ENCODE measurements at places on chromosomes 1 and 21.

DNA sequence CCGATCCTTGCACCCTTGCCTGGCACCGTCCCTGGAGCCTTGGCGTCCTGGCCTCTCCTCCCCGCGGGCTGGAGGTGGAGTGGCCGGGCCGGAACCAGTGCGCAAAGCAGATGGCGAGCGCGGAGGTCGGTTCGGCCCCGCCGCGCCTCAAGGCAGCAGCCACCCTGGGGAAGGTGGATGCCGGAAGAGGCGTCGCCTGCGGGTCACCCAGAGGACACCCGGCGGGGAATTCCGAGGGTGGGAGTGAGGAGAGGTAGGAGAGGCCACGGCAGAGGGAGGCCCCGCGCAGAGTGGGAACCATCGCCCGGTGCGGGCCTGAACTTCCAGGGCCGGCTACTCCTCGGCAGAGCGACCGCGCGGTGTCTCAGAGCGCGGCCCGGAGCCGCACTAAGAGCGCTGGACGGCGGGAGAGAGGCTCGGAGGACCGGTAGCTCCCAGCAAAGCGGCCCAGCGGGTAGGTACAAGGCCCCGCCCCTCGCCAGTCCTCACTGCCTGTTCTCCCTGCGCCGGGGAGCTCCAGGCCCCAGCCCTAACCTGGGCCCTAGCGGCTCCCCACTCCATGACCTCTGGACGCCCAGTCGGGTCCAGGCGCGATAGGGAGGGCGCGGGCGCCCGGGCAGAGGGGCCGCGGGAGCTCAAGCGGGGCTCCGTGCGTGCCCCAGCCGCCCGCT lies at the start of gene RNF207:
Gene RNF207 (plus strand): TSS at position 271 of the 671 bp plus-strand sequence. CDS start 417 bp downstream, outside the sequence.
- DNase-seq: no peak

DNA sequence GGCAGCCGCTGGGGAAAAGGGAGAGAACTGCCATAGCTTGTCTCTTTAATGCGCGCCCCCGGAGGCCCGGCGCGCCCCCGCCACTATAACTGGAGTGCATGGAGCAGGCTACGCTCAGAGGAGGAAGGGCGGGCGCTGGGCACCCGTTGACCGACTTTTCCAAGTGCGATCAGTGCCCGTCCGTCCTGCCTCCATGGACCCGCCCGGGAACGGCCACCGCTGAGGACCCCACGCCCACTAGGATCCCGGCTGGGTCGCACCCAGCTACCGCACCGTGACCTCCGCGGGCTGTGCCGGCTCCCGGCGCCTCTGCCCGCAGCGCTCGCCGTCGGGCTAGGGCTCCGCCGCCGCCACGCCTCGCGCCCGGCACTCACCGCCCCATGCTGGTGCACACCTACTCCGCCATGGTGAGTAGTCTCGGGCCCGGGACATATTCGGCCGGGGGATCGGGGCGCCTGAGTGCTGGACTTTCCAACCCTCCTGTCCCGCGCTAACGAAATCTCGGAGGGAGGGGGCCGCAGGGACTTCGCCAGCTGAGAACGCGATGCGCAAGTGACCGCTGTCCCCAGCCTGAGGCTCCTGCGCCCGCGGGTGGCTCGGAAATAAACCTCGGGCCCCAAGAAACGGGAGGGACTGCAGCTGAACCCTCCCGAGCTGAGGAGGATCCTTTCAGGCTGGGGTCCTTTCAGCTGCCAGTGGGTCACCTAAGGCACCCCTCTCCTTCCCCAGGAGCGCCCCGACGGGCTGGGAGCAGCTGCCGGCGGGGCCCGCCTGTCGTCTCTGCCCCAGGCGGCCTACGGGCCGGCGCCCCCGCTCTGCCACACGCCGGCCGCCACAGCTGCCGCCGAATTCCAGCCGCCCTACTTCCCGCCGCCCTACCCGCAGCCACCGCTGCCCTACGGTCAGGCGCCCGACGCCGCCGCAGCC lies at the start of gene TFAP2E:
Gene TFAP2E (plus strand): TSS at position 117 of the 927 bp plus-strand sequence. CDS start 264 bp downstream, at position 381.
- DNase-seq: no peak

DNA sequence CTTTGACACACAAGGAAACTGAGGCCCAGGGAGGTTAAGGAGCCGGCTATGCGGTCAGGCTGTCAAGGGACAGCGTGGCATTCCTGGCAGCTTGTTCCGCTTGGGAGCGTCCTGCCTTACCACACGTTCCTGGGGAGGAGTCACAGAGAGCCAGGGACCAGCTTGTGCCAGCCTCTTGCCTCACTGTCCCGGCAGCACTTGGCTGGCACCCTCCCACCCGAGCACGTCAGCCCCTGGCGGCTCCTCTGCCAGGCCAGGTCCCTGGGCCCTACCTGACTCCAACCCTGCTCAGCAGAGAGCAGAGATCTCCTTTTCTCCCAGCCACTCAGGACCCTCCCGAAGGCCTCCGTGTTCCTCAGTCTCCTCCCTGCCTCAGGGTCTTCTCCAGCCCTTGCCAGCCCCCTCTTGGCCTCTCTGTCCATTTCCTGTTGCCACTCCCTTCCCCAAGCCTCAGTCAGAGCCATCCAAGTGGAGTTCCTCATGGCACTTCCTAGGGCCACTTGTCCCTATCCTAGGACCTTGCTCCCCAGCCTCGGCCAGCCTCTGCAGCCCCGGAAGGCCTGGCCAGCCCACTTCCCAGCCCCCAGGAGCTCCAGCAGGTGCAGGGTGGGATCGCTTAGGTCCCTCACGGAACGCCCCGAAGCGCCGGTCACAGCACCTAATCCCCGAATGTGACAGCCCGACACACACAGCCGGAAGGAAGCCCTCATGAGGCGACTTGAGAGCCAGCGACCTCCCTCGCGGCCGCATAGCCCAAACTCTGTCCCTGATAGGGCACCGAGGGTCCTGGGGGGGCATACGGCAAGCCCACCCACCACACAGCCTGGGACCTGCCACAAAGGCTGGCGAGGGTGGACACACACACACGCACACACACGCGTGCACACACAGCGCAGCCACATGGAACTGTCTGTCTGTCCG lies 130.3 kb downstream of the CASZ1 start:
- DNase-seq: no peak

DNA sequence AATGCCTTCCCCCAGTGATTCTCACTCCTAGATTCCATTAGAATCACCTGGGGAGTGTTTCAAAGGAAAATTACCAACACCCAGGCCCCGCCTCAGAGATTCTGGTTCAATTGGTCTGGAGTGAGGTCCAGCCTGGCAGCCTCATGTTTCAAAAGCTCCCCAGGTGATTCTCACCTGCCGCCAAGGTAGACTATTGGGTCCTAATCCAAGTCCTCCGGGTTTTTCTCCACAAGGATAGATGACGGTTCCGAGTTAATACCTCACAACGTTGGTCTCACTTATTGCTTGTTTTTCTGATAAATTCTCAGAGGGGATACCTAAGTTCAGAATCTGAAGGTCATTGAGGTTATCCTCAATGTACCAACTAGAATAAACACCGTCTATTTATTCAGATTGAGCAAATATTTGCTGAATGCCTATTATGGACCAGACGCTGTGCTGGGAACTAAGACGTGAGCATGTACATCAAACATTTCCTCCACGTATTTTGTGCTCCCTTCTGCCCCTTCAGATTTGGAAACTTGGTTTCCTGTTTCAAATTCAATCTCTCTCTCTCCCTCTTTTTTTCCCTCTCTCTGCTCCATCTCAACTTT lies 97.5 kb downstream of the SEC16B start:
- DNase-seq: no peak

DNA sequence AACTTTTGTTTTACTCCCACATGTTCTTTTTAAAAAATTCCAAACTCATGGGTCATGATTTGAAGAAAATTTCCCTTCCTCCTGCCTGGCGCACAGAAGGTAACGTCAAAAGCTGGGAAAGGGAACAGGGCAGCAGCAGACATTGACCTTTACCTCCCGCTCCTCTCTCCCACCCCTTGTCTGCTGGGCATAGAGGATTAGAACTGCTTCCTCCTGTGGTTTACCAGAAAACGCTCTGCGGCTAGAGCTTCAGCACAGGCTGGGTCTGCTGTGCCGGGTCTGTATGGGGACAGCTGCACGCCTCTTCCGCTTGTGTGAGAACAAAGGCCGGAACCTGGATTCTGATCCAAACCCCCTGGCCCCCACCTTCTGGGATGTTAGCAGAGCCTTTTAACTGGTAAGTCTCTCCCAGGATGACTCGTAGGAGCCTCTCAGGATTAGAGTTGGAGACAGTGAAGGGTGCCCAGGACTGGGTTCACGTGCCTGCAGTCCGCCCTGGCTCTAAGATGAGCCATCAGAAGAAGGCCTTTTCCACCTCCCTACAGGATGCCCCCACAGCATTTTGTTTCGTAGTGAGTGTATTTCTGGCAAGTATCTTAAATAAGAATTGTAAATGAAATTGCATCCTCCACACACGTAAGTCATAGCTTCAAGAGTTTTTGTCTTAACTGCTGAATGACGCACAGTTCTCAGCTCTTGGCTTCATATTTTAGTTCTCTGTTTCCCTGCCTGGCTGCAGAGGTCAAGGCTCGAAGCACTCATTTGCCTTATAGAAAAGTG lies 5.2 kb downstream of the H6PD start:
- peak; percentile 17 for DNase-seq
